ENCODE measurements at places on chromosomes 3 and 15.

DNA sequence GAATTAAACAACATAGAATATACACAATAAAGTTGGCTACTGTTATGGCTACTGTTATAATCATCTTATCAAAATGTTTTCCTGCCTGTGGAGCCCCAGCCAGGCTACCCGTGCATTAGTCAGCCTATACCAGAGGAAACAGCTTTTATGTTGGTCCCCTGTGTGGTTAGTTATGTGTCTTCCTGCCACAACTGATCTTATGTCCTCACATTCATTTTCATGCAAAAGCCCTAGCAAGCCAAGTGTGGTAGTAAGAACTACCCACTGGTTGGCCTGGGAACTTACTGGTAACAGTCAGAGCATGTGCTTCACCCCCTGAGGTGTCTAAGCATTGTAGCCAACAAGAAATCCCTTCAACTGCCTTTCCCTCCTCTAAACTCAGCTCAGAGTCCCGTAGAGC lies 21.8 kb downstream of the MGLL start:
- no peak for DNase-seq

- DNase-seq = no peak
Measured at GRCh38 chr15:99565049-99565298, 810 bp upstream of the MEF2A start.

DNA sequence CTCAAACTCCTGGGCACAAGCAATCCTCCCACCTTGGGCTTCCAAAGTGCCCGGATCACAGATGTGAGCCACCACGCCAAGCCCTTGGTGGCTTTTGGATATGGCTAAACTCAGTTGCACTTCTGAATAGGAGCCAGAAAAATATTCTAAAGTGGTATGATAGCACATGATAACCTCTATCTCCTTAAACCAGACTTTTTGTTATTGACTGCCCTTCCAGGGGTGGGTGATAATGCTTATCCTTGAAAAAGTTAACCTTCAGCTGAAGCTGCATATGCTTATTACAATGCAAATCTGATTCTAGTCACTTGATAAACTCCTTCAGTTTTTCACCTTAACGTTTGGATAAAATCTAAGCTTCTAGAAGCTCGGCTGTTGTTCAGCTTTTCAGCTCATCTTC lies 6.3 kb downstream of the CCNB2 start:
- DNase-seq = no peak

DNA sequence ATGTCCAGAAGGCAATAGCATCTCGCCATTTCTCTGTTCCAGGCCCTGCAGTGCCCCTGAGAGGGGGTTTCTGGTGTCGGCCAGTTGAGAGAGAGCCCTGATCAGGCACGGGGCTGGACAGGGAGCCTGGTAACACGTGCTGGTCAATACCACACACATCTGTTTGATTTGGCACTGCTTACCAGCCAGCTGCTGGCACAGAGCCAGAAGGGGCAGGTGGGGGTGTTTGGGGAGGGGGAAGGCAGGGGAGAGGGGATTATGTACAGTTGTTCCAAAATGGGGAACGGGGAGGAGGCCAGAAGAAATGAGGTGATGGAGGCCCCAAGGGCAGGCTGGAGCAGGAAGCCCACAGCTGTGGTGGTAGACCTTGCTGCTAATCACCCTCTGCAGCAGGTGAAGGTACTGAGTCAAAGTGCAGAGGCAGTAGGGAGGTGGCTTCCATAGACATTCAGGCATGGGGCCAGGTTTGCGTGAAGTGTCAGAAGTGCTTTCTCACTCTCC lies 153.5 kb upstream of the LPP start:
- no peak for DNase-seq

DNA sequence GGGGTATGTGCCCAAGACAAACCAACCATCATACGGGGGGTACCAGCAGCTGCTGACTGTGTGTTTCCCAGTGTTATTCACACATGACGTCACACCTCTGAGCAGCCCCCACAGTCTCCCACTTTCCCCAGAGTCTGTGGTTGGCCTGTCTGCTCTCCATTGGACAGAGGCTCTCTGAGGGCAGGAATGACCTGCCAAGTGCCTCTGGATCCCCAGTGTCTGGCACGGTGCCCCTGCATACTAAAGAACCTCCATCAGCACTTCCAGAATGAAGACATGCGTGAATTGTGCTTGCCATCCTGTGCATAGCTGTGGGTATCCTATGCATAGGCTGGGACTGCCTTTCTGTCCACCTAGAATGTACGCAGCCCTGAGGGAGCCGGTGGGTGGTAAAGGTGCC lies 3.5 kb upstream of the CCDC9B start:
- DNase-seq = no peak

- DNase-seq = no peak
Measured at GRCh38 chr3:50170689-50171088, 15.6 kb downstream of the SEMA3F start.

DNA sequence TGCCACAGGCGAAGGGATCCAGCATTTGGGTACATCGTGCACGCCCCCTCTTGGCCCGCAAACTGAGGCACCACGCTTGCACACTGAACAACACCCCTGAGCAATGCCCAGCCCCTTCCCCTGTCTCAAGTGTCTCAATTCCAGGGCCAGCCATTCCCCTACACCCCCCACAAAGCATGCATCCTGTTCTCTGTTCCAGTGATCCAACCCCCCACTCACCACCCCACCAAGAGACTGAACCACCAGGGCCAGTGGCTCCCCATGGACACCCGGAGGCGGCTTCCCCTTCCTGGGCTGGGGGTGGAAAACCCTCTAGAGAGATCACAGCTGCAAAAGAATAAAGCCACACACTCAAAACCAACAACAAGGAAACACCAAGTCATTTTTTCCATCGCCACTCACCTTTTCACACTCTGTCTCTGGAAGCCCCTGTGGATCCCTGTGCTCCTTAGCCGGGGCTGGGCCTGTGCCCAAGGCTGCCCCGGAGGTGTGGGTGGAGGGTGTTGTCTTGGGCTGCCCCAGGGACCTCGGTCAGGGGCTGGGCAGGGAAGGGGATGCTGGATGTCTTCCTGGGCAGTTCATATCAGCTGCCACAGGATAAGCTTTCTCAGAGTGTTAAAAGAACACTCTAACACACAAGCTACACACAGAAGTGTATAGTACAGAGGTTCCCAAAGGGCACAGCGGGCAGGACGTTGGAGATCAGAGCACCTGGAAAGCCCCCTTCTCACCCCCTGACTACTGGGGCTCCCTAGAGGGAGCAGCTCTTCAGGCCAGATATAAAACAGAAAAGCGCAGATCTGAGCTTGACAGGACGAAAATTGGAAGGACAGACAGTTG lies 92.5 kb downstream of the CHSY1 start:
- DNase-seq = no peak

- DNase-seq = no peak
Measured at GRCh38 chr3:195838714-195839113, 27.0 kb upstream of the MUC4 start.

- DNase-seq = no peak
Measured at GRCh38 chr3:63661242-63661641, 8.8 kb downstream of the SNTN start.

DNA sequence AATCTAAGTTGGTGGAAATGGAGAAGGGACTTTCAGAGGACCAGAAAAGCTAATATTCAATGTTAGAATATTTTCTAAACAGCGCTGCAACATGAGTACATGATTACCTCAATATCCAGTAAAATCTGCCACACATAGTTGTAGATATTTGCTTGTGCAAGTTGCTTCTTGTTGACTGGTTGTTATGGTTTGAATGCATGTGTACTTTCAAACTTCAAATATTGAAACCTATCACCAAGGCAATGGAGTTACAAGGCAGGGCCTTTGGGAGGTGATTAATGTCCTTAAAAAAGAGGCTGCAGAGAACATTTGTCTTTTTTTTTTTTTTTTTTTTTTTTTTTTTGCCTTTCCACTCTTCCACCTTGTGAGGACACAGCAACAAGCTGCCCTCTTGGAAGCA lies 49.9 kb downstream of the TMCO5A start:
- no peak for DNase-seq

- peak; percentile 13 for DNase-seq
Measured at GRCh38 chr3:64319391-64319790, 94.1 kb upstream of the PRICKLE2 start.

DNA sequence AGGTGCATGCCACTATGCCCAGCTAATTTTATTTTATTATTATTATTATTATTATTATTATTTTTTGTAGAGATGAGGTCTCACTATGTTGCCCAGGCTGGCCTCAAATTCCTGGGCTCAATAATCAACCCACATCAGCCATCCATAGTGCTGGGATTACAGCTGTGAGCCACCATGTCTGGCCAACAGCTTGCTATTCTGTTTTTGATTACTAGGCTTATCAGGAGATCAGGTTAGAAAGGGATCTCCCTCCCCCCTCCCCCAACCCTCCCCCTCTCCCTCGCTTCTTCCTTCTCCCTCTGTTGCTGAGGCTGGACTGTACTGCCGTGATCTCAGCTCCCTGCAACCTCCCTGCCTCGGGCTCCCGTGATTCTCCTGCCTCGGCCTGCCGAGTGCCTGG lies 8.6 kb downstream of the CLN6 start:
- DNase-seq = no peak

- DNase-seq = no peak
Measured at GRCh38 chr3:43919029-43919428, 228.3 kb downstream of the ABHD5 start.

GRCh38 chr15:64288999-64289398 lies 67.0 kb downstream of the CSNK1G1 start:
- no peak for DNase-seq

DNA sequence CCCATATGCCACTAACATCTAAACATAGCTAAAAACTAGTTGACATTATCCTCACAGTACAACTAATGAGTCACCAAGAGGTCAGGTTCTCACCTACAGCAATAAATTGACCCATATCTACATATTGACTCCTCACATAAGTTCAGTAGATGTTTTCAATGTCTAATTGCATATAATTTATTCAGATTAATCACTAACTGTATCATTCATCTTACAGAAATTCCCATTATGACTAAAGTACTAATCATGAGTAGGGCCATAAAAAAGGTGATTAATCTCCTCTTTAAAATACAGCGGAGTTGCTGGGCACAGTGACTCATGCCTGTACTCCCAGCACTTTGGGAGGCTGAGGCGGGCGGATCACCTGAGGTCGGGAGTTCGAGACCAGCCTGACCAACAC lies 82.4 kb upstream of the ST3GAL6 start:
- no peak for DNase-seq

DNA sequence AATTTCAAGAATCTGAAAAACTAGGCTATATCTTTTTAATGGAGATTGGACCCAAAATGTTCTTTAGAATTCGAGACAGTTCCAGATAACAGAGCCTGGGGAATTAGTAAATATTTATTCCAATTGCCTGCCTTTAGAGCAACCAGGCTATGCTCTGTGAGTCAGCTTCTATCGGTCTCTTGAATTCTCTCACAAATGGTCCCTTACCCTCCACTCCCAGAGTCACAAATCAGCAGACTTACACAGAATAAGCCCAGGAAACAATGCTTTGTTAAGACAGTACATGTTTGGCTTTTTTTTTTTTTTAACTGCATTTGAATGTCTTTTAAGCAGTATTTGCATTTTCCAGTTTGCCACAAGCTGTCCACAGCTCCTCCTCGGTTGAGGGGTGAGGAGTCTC lies 460.7 kb upstream of the CBLB start:
- DNase-seq = no peak

GRCh38 chr3:25412269-25412668 lies 15.8 kb upstream of the RARB start:
- DNase-seq = no peak

DNA sequence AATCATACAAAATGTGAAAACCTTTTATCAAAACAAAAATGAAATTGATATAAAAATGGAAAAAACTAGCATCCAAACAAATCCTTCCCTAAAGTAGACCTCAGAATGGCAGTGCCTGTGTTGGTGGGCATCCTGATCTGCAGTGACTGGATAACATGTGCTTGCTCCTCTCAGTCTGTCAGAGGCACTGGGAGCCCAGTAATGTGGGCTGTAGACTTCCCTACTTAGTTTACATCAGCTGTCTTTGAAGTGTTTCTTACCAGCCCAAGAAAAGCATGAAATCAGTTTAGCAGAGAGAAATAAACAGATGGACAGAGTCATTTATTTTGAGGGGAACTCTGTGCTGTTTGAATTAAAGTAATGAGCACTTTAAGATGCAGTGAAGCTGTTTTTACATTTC lies 37.8 kb upstream of the RORA start:
- DNase-seq = no peak

DNA sequence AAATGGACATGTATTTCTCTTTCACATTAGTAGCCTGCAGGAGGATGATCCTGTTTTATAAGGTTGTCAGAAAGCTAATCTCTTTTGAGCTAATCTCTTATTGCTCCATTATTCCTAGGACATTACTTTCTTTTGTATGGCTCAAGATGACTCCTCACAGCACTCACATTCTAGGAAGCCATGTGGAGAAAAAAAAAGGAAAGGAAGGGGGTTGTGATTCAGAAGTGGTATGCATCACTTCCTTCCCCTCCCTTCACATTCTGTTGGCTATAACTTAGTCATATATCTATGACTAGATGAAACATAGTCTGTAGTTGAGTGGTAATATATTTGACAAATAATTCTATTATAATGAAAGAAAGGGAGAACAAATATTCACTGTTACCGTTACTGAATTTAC lies 168.8 kb upstream of the TTC14 start:
- no peak for DNase-seq

GRCh38 chr3:180835501-180835900 lies 77.0 kb upstream of the FXR1 start:
- no peak for DNase-seq

DNA sequence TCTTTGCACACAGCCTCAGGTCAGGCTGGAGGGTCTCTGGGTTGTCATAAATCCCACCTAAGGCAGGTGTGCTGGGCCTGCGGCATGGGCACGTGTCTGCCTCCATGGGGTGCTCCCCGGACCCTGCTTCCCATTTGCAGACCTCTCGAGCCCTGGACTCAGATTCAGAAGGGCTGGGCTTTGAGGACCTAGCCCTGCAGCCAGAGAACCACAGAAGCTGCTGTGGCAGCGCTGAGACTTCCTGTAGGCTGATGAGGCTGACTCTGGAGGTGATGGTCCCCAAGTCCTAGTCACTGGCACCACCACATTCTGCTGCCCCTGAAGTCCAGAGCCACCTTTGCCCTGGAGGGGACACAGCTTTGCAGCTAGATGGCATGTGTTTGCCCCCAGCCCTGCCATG lies 156.4 kb downstream of the LRRC28 start:
- no peak for DNase-seq

GRCh38 chr3:13607821-13608597 lies 59.1 kb downstream of the FBLN2 start:
- DNase-seq = no peak

- DNase-seq = no peak
Measured at GRCh38 chr3:38560996-38561717, 65.0 kb downstream of the EXOG start.

GRCh38 chr15:44028349-44028748 lies 166.7 kb downstream of the FRMD5 start:
- no peak for DNase-seq

DNA sequence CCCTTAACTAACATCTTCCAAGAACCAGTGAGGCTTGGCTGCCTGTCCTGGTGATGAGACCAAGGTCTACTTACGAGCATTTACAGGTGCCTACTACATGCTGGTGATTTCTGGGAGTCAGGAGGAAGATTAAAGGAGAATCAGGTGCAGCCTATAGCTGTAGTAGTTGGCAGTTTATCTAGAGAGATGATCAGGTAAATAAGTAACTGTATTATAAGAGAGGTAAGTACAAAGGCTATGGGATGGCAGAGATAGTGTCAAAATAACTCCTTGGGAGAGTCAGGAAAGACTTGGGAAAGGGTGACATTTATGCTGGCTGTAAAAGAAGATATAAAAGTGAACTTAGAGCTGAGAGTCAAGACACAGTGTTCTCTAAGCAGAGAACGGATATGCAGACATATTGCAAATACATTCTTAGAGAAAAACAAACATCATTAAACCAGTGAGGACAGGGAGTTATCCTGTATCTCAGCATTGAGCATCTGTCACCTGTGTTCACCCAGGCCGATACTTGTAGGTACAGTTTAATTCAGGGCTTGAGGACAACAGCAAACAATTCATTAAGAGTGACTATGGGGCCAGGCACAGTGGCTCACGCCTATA lies 49.7 kb upstream of the ACP3 start:
- DNase-seq = no peak

Data from endothelial cell (in vitro differentiated cells).